Neural crest cell (in vitro differentiated cells): ENCODE measurements at places on chromosomes 16 and 17.
A peak's percentile ranks its signal among the peaks of the same experiment; 100 is the strongest.

- no peak for DNase-seq
Observed at GRCh38 chr16:27258241-27258734, 10.3 kb downstream of the NSMCE1 start.

- no peak for DNase-seq
Observed at GRCh38 chr16:68506331-68507053, 32.6 kb upstream of the ZFP90 start.

DNA sequence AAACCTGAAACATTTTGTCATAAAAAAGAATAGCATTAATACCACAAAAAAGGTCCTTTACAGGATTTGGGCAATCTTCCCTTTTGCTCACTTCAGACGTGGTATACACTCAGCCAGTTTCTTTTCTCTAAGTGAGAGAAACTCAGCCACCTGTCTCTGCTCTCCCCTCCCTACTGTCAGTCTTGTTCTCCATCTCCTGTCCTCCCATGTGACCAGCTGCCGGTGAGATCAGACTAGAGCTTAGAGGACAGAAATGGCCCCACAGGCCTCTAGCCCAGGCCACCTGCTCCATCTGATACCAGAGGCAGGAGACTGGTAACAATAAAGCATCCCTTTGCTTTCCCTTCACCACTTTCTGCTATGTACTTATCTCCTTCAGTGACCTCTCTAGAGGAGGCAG is 34.9 kb downstream of the CMC2 start:
- no peak for DNase-seq

DNA sequence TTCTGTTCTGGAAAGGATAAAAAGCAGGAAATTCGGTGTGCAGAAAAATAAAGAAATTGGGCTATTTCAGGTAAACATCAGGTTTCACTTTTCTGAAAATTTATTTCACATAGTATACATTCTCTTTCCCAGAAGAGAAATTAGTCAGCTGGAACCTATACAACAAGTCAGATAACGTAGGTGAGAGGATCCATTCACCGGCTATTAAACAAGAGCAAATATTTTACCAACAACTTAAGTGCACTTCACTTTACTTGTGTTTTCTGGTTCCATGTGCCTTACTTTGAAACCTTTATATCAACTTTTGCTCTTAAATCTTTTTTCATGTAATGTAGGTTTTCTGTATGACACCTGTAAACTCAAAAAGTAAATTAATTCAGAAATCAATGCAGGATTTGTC is 839.7 kb downstream of the CDH11 start:
- DNase-seq: no peak

GRCh38 chr17:82242977-82243647 is 14.3 kb downstream of the SLC16A3 start:
- no peak for DNase-seq

- peak; percentile 38 for DNase-seq
Observed at GRCh38 chr17:67245694-67246402, 852 bp upstream of the HELZ start.

DNA sequence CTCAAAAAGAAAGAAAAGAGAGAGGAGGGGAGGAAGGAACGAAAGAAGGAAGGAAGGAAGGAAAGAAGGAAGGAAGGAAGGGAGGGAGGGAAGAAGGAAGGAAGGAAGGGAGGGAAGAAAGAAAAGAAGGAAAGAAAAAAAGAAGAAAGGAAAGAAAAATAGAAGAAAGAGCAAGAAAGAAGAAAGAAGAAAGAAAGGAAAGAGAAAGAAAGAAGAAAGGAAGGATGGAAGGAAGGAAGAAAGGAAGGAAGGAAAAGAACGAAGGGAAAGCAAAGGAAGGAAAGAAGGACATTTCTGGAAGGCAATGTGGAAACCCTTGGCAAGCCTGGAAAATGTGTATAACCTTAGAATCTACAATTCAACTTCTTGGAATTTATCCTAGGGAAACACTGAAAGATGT is 150.4 kb upstream of the LHX1 start:
- DNase-seq: no peak

DNA sequence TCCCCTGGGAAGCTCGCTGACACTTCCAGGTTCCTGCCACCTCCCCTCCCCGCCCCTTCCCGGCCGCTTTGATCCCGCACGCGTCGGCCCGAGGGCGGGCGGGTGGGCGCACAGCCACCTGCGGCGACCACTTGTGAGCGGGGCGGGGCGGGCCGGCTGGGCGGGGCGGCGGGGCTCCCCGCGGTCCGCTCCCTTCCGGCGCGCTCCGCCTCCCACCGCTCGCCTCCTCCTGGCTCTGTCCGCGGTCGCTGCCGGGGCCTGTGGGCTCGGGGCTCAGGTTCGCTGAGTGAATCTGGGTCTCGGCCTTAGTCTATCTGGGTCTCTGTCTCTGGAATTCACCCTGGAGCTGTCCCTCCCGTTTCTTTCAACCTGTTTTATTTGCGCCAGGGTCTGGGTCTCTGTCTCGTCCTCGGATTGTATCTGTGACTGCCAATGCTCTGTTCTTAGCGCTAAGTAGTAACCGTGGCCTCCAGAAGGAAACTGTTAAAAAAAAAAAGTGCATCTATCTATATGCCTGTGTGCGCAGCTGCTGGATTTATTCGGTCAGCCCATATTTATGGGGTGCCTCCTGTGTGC is 2.7 kb upstream of the HES7 start:
- DNase-seq: peak; percentile 30

DNA sequence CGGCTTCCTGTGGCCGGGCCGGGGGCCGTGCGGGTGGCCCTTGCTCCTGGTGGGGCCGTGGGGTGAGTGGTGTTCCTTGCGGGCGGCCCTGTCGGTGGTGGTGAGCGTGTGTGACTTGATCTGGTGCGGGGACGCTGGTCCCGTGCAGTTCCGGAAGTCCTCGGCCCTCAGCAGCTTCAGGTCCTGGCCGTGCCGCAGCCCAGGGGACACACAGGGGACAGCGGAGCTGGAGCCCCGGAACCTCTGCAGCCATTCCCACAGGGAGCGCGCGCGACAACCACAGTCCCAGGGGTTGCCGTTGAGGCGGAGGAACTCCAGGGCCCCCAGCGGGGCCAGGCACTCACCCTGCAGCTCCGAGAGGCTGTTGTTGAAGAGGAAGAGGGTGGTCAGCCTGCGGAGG is 88.4 kb downstream of the RTN4RL1 start:
- no peak for DNase-seq

DNA sequence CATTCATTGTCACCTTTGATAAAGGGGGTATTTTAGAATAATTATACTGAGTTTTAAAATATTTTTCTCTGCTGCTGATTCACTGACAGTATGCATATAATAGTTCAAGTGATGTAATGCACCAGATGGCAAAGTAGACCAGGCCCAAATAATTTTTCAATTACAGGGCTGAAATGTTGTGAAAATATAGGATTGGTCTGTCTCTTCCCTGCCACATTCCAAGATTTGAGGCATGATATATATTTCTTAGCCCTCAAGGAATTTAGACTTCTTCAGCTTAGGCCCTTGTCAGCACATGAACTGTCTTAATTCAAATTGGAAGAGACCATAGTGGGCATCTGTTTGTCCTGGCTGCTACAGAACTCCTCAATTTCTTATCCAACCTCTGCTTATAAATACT is 39.2 kb upstream of the SLC12A3 start:
- no peak for DNase-seq

GRCh38 chr16:73066331-73066926 is 18.5 kb upstream of the ZFHX3 start:
- DNase-seq: no peak

DNA sequence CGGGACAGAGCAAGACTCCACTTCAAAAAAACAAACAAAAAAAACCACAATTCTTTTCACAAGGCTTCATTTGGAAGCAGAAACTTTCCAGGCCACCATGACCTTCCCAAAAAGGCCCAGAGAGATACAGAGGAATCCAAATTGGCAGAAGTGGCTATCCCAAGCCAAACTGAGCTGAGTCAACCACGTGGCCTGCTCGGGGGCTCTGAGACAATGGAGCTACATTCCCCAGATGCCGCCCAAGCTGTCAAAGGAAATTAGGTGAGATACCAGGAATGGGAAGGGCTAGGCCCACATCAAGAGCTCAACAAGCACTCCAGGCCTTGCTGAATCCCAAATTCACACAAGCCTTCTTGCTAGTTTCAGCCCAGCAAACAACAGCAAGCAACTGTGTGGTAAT is 5.7 kb upstream of the EXOSC6 start:
- no peak for DNase-seq

- no peak for DNase-seq
Observed at GRCh38 chr17:74742153-74742515, 5.1 kb downstream of the RAB37 start.

DNA sequence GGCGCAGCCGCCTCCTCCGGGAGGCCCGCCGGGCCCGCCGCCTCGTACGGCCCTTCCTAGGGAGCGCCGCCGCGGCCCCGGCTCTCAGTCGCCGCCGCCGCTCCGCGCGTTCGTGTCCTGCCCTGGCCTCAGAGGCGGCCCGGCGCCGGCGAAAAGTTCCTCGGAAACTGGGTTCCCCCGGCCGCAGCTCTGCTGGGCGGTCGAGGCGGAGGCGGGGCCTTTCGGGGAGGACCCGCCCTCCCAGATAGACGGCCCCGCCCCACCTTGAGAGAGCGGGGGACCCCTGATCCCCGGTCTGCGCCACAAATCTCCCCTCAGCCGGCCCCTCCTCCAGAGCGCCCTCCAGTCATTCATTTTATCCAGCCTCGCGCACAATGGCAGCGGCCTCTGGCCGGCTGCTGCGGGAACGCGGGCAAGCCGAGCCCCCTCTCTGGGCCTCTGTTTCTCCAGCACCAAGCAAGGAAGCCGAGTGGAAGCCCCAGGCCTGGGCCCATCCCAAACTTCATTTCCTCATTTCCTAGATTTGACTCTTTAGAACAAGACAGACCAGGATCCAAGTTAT is at the start of gene SREBF1:
TSS of gene SREBF1 (minus strand) at position 169 of the 562 bp plus-strand sequence. CDS start 169 bp downstream, outside the sequence.
- DNase-seq: peak; percentile 55

DNA sequence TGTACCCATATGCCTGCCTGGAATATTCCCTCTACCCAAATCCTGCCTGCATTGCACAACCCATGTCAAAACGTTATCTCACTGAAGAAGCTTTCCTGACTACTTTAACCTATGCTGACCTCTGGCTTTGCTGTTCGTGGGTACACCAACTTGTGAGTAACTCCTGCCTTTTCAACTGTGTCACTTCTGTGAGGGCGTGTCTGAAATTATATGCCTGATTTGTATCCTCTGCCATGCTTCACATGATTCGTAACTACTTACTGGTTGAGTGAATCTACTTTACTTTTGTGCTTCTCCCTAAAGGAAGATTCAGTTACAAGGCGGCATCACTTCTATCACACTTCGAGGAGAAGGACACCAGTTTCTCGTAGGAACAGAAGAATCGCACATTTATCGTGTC is 33.3 kb upstream of the USP43 start:
- DNase-seq: no peak

DNA sequence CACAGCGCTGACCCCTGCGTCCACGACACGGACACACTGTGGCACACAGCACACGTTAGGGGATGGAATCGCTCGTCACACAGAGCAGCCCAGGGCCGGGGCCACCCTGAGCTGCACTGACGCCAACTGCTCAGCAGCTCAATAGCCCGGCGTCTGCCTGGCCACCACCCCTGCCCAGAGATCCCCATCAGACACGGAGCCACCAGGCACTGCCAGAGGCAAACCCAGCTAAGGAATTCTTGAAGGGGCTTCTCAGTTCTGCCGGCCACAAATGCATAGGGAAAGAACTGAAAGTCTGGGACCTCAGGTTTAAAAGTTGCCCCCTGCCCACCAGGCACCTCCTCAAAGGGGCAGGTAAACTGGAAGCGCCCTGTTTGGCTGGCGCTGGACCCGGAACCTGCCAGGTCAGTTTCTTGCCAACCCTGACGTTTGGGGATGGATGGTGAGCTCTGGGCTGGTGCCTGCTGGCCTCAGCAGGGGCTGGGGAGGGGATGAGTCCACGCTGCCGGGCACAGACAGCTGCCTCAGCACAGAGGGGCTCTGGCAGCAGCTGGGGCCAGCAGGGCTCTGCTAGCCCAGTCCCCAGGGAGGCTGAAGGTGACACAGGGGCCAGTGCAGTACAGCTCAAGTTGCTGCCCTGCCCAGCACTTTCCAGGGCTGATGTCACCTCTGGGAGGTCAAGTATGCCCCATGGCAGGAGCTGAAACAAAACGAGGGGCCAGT is 33.2 kb downstream of the TIMM22 start:
- DNase-seq: no peak

DNA sequence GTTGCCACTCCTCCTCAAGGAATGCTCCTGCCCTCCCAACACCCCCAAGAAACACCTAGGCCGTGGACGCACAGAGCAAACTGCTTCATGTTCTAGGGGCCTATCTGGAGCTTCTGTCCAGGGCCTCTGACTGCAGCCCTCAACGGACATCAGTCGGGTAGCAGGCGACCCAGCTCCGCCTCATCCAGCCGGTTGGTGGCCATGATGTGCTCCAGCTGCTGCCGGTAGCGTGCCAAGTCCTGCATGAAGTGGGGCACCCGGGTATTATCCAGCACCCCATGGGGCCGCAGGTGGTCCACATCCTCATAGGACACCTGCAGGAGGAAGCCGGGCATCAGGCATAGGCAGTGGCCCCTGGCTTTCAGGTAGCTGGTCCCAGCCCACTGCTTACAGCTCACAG is 6.3 kb downstream of the NOL3 start:
- no peak for DNase-seq

DNA sequence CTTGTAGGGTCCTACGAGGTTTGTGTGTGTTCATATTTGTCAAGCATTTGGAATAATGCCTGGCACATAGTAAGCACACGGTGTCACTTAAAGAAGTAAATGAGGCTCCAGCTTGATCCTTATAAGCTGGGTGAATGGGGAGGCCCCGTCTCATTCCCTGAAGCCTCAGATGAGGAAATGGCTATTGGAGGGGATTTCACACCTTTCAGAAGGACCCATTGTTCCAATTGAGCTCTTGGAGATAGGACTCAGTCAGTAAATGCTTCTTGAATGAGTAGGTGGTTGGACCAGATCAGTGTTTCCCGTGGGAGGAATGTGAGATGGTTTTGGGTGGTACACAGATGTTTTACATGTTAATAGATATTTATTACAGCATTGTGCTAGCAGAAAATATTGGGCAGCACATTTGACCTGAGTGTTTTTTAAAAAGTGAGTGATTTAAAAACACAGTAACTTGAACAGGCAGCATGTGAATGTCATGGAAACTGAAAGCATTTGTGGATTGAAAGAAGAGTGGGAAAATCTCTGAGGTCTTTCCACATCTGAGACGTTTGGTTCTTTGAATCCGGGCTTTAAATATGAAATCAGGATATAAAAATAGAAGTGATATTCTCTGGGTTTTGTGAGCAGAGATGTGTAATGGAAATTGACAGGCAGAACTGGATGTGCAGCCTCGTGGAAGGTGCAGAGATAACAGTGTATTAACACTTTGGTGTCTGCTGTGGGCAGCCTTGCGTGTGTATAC is 36.4 kb upstream of the ARHGAP17 start:
- DNase-seq: no peak

GRCh38 chr16:30786936-30787612 is at the start of gene ZNF629:
ZNF629 (minus strand) TSS chr16:30787205; CDS start chr16:30784482, 2,723 bp downstream.
- peak; percentile 79 for DNase-seq

- no peak for DNase-seq
Observed at GRCh38 chr17:77854759-77855745, 103.5 kb upstream of the TNRC6C start.

DNA sequence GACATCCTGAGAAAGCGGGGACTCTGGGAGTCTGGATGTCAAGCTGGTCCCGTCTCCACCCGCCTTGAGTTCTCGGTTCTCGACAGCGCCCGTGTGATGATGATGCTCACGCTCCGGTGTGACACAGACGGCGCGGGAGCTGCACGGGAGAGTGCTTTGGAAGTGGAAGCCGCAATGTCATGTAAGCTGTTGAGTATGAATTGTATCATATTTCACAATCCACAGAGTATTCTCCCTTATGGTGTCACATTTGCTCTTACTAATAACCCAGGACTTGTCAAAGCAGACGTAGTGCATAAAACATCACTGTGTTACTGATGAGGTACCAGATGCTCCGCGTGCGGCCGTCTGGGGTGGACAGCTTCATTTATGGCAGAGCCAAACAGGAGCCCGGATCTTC is 217.5 kb upstream of the CHMP6 start:
- DNase-seq: no peak

- no peak for DNase-seq
Observed at GRCh38 chr16:66039793-66040192, 326.7 kb upstream of the CDH5 start.
